Fibroblast of the aortic adventitia (primary cell): ENCODE measurements at places on chromosomes 7 and 10. TPM values are rescaled to one million over a fixed set of nuclear protein-coding genes. Genes with fewer than 3 reads are reported as not detected.

Gene CALCR
- not detected in 2 replicates for total RNA-seq

Gene HELLS
- 19.7 and 139 TPM in 2 replicates for total RNA-seq

Gene HTR5A
- not detected in 2 replicates for total RNA-seq

Gene HDAC9
- total RNA-seq = 40.6 and 55.0 TPM in 2 replicates

Gene NEUROD6
- not detected in 2 replicates for total RNA-seq

Gene VSIR
- total RNA-seq = 16.9 and 20.6 TPM in 2 replicates

Gene EPHA1
- total RNA-seq = not detected in 2 replicates

Gene CLDN4
- total RNA-seq = 0.54 and 0.74 TPM in 2 replicates

Gene HTRA1
- total RNA-seq = 55.5 and 156 TPM in 2 replicates

Gene GPR146
- 1.2 and 1.6 TPM in 2 replicates for total RNA-seq

Gene EN2
- total RNA-seq = under 0.01 TPM in 1 of 2 replicates, not detected in the other

Gene ZNF746
- 13.2 and 16.0 TPM in 2 replicates for total RNA-seq

Gene SMKR1
- total RNA-seq = 0.65 and 0.72 TPM in 2 replicates

Gene ZNF316
- 9.9 and 21.0 TPM in 2 replicates for total RNA-seq

Gene PRKG1
- 45.6 and 60.2 TPM in 2 replicates for total RNA-seq

Gene GJD4
- 0.09 TPM in 1 of 2 replicates, not detected in the other for total RNA-seq
